CD4-positive, alpha-beta T cell treated with Interleukin-4 for 4 hours (primary cell): ENCODE measurements at places on chromosomes 5 and 9.

DNA sequence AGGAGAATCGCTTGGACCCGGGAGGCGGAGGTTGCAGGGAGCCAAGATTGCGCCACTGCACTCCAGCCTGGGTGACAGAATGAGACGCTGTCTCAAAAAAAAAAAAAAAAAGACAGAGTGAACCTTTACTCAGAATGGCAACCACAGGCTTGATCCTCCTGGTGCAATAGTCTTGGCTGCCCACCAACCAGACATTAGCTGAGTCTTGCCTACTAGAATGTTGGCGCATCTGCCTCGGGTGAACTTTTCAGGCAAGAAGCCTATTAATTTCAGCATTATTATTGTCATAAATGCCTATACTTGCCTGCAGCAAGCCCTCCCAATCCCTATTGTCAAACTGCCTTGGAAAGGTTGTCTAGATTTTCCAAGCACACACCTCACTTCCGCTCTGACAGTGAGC lies 4.2 kb downstream of the SERINC5 start:
- DNase-seq = no peak

GRCh38 chr5:13648822-13649221 lies 295.7 kb downstream of the DNAH5 start:
- no peak for DNase-seq

GRCh38 chr5:122385286-122385685 lies 73.2 kb downstream of the SNCAIP start:
- no peak for DNase-seq

DNA sequence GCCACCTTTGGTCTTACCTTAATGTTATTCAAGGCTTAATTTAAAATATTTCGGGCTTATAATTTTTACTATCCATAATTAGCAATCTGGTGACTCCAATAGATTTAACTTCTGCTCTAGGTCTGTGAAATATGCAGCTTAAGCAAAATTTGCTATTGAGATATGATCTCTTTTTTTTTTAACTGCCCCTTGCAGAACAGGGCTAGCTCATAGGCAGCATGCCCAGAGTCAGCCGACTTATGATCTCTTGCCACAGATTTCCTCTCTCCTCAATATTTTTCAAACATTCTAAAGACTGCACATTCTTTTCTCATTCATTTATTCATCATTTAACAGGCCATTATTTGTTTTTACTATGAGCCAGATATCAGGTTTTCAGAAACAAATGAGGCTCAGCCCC lies 4.5 kb downstream of the TTC23L start:
- no peak for DNase-seq

DNA sequence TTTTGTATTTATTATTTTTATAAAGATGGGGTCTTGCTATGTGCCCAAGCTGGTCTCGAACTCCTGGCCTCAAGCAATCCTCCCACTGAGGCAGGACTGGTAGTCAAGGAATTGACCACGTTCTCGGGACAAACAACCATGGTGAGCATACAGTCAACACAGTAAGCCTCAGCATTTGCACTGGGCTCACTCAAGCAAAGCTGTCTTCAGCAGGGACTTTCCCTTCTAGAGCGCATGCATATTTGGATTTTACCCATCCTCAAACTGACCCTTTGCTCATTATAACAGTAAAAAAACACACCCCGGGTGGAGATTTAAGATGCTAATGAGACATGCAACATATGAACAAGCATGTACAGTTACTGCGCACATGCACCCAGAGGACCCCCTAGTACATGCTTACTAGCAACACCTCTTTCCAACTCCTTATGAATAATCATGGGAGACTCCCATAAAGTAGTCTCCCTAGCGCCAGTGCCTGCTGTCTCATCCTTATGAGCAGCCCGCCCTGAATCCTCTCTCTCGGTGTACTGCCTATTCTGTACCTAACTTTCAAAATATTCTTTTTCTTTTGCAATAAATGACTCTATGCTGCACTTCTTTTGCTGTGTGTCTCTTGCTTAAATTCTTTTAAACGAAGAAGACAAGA lies 41.5 kb downstream of the C5orf22 start:
- DNase-seq = no peak

DNA sequence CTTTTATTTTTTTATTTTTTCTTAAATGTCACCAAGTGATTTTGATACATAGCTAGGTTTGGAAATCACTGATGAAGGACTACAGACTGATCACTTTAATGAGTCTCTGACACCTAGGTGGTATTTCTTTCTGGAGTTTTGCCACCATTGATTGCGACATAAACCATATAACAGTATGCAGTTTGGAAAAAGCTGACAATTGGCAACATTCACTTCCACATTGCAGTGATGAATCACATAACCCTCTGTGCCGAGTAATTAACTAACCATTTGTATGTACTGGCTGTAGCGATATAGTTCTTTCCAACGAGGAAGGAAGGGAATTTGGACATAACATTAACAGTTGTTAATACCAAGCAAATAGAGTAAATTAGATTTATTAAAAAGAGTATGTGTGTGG lies 222.9 kb upstream of the EFNA5 start:
- DNase-seq = no peak

DNA sequence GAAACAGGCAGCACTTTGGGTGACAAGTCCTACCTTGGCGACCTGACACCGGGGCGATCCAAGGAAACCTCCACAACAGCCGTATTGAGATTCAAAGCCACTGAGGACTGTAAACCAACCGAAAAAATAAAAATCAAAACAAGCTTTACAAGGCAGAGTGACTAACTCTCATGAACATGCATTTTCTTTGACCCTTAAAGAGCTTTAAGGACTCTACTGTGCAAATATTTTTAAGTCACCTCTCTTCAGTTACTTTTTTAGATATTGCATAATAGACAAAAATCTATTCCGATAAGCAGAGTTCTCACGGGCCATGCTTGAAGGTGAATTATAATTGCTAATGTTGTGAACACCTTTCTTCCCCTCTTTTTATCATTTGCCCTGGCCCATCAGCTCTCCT lies 38.3 kb downstream of the EQTN start:
- DNase-seq = no peak

DNA sequence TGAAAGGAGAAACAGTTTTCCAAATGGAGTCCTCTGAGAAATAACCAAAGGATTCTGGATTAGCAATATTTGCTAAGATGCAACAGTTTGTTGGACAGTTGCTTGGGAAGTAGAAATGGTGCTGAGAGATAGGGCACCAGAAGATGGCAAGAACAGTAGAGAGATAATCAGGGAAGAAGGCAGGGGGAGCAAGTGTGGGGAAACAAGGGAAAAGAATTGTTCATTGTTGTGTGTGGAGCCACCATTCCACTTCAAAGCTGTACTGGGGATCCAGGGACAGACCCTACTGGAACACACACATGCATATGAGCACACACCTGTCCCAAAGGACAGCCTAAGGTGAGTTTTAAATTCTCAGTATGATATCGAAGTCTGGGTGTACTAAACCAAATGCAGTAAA lies 152.5 kb downstream of the ZNF608 start:
- DNase-seq = no peak

GRCh38 chr9:93259490-93260262 lies 75.7 kb downstream of the WNK2 start:
- DNase-seq = no peak

GRCh38 chr9:3477236-3477834 lies 48.5 kb downstream of the RFX3 start:
- peak; percentile 44 for DNase-seq

- peak; percentile 3 for DNase-seq
Observed at GRCh38 chr5:53170746-53171349, 61.3 kb upstream of the MOCS2 start.

DNA sequence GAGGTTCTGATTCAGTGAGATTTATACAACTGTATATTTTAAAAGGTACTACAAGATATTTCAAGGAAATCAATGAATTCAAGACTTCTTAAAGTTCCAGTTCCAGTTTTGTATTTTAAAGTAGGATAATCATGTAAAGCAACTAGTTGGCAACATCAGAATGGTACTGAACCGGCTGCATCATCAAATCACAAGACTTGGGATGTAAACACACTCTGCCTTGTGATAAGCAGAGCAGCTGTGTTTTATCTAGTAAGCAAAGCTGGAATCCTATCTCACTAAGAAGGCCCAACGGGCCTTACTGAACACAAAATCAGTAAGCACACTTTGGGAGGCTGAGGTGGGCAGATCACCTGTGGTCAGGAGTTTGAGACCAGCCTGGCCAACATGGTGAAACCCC lies 327.2 kb upstream of the NREP start:
- no peak for DNase-seq

DNA sequence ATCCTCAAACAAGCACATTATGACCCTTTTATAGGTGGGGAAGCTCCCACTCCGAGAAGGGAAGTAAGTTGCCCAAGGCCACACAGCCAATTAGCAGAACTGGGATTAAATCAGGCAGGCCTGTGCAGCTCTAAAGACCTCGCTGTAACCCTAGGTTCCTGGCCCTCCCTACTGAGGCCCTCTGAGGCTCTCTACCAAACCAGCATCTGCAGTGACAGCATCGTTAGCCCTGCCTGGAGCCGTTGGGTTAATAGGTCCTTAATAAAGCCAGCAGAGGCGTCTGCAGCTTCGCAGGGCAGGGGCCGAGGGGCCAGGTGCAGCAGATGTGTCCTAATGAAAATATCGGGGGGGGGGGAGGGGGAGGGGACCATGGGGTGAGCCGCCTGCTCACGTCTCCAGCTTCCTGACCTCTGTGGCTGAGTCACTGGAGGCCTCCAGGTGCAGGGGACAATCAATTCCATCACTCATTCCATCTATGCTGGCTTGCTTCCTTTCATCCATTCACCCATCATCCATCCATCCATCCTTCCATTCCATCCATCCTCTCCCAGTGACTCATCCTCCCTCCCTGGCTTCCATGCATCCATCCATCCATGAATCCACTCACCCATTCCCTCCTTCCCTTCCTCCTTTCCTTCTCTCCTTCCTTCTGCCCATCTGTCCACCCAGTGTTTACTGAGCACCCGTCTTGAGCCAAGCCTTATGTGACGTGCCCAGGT lies 203.9 kb downstream of the C9orf50 start:
- DNase-seq = no peak

GRCh38 chr9:126849591-126850225 lies 10.7 kb upstream of the ZBTB34 start:
- no peak for DNase-seq

GRCh38 chr9:130288926-130289690 lies 23.5 kb downstream of the HMCN2 start:
- DNase-seq = no peak
